SJSA1 (cell line): ENCODE measurements at places on chromosomes 16 and 17. TPM values are rescaled to one million over a fixed set of nuclear protein-coding genes. Genes with fewer than 3 reads are reported as not detected.
A peak's percentile ranks its signal among the peaks of the same experiment; 100 is the strongest.

GRCh38 chr17:45241328-45242028 lies 19.8 kb downstream of the FMNL1 start:
- DNase-seq = no peak
- H3K4me1 ChIP-seq = peaks cover 3% of the 10 kb centered on the region
- H3K27me3 ChIP-seq = peaks cover 5% of the 10 kb centered on the region; the same call in 1 of the 2 replicates
- no peaks in the 10 kb centered on the region for H3K36me3 ChIP-seq

GRCh38 chr17:72357764-72358365 lies 237.0 kb downstream of the SOX9 start:
- H3K4me3 ChIP-seq = no peak overlapping the region
- peaks cover 55% of the 10 kb centered on the region for H3K4me1 ChIP-seq
- no peaks in the 10 kb centered on the region for H3K36me3 ChIP-seq
- H3K27me3 ChIP-seq = no peaks in the 10 kb centered on the region
- H3K27ac ChIP-seq = peak overlapping the region; percentile 29

- no peak for DNase-seq
- no peaks in the 10 kb centered on the region for H3K27me3 ChIP-seq
- H3K4me1 ChIP-seq = peaks cover 49% of the 10 kb centered on the region
These were observed 47.2 kb downstream of the RGS9 start for GRCh38 chr17:65184235-65184959.

Gene CCL22
- not detected in 2 replicates for total RNA-seq

- peaks cover 29% of the 10 kb centered on the region for H3K4me1 ChIP-seq
- no peak overlapping the region for H3K4me3 ChIP-seq
- H3K27me3 ChIP-seq = no peaks in the 10 kb centered on the region
- DNase-seq = no peak
- no peaks in the 10 kb centered on the region for H3K36me3 ChIP-seq
These were observed 33.0 kb upstream of the SEC14L1 start for GRCh38 chr17:77107506-77108433.

DNA sequence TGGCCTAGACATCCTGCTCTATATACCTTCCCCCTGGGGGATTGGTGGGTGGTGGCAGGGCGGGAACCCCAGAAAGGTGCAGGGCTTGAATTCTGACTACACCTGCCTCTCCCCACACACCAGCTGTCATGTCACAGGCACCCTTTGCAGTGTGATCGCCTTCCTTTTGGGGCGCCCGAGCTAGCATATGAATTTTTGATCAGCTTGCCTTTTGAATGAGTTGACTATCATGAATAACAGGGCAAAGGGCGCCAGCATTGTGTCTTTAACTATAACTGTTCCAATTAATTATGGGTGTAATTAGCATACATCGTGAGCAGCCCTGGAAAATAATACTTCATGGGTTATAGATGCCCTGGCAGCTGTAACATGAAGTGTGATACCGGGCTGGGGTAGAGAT lies 72.7 kb downstream of the CYLD start:
- DNase-seq = peak; percentile 9
- no peak overlapping the region for H3K27ac ChIP-seq
- no peak overlapping the region for H3K4me3 ChIP-seq
- no peaks in the 10 kb centered on the region for H3K36me3 ChIP-seq
- H3K27me3 ChIP-seq = no peaks in the 10 kb centered on the region
- no peaks in the 10 kb centered on the region for H3K4me1 ChIP-seq
